ENCODE measurements at places on chromosomes 3 and 15. TPM values are rescaled to one million over a fixed set of nuclear protein-coding genes. Genes with fewer than 3 reads are reported as not detected.

The CERS3 gene
- 0.05 TPM for polyA plus RNA-seq

The OR5K2 gene
- polyA plus RNA-seq: 0.35 TPM

The WDR76 gene
- 13.4 TPM for polyA plus RNA-seq

The GABRR3 gene
- polyA plus RNA-seq: 0.10 TPM

The CFAP44 gene
- polyA plus RNA-seq: 17.6 TPM

The FAIM gene
- 35.3 TPM for polyA plus RNA-seq

The PTH1R gene
- 193 TPM for polyA plus RNA-seq

DNA sequence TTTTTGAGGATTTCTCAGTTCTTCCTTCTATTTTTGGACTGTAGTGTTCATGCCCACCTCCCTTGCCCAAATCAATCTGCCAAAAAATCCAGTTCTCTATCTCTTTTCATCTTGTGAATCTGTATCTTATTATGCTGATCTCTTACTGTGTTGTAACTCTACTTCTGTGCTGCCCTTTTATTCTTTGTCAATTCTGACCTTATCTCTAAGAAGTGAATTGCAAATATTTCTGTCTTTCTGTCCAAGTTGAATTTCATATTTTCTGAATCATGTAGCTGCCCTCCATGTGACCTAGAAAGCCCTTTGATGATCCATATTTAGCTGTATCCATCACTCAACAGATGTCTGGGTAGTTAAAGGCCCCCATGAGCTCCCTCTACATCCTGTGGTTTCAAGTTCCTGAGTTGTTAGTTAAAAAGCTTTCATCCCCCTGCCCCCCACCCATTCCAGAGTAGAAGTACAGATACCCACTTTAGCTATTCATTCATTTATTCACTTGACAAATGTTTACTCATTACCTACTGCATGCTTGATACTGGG, 33.6 kb upstream of the ETV5 start:
- DNase-seq: no peak

DNA sequence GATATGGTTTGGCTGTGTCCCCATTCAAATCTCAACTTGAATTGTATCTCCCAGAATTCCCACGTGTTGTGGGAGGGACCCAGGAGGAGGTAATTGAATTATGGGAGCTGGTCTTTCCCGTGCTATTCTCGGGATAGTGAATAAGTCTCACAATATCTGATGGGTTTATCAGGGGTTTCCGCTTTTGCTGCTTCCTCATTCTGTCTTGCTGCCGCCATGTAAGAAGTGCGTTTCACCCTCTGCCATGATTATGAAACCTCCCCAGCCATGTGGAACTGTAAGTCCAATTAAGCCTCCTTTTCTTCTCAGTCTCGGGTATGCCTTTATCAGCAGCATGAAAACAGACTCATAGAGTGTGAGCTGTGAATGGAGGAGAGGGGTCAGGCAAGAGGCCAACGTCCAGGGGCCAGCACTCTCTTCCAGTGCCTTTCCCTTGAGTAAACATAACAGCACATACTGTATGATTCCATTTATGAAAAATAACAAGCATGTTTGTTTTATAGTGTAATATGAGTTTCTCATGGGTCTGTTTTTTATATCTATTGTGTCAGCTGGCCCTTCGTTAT, 16.3 kb upstream of the LCTL start:
- no peak for DNase-seq

- no peak for DNase-seq
These were observed 34.7 kb upstream of the SLC24A5 start for GRCh38 chr15:48086133-48086532.

GRCh38 chr3:100260081-100260684, 609 bp upstream of the TBC1D23 start:
- peak; percentile 43 for DNase-seq

- DNase-seq: no peak
These were observed 218.2 kb upstream of the ADAMTS9 start for GRCh38 chr3:64905906-64906410.
